Cortex of kidney (tissue), 1 donor: ENCODE measurements at places on chromosomes 3 and 15.

DNA sequence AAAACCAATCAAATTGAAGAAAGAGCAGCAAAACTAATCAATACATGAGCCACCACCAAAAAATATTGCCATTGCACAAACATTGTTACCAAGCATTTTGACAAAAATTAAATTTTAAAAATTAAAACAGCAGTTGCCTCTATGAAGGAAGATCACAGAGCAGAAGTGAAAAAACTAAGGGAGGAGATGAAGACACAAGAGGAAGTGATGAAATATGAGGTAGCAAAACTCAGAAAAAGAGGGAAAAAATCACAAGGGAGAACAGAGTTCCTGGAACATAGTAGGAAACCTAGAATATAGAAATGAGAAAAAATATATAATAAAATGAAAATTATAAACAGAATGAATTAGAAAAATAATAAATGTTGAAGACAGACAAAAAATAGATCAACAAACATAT, 7.3 kb upstream of the SERPINI2 start:
- no peak for DNase-seq

DNA sequence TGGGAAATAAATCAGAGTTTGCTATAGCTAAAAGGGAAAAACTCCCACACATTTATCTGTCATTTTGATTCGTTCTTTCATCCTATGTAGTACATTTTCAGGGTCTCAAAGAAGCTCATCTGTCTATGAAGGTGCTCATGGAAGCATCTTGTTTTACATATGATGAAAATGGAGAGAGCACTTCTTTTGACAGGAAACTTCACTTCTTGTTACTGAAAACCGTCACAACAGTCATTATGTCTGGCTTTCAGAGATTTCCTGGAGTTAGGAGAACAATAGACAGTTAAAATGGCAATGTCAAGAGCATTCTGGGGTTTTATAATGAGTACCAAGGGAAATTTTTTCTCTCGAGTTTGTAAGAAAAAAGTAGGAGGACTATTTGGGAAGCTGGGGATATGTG, 83.3 kb downstream of the TMEM108 start:
- no peak for DNase-seq

GRCh38 chr3:24060055-24060454, 115.0 kb downstream of the NR1D2 start:
- DNase-seq = no peak

DNA sequence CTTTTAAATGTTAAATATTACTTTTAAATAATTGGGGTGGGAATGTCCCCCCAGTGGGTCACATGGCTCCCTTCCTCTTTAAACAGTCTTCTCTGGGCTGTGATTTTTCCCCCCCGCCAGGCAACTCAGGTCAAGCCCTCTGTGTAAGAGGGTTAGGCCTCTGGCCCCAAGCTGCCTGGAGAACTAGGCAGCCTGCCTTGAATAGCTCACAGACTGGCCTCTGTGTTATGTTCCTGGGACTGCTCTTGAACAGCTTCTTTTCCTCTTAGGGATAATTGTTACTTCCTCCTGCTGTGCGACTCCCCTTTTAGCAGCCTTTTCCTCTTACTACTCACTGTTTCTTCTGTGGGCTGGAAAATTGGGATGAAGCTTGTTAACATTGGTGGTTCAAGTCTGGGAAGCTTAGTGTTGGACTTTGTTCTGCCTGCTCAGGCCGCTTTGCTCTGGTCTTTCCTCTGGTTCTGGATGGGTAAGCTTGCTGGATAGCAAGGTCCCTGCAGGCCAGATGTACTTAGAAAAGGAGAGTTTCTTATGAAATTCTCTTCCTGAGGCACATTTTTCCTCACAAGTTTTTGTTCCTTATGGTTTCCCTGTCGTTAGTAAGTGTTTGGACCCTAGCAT, 2.2 kb downstream of the TEX264 start:
- DNase-seq = no peak

- DNase-seq = no peak
Observed at GRCh38 chr3:15660055-15660935, 58.8 kb downstream of the BTD start.

- no peak for DNase-seq
Observed at GRCh38 chr15:62494197-62494596, 329.1 kb upstream of the C2CD4B start.

- DNase-seq = no peak
Observed at GRCh38 chr3:186432189-186432588, 70.2 kb upstream of the DGKG start.

- no peak for DNase-seq
Observed at GRCh38 chr15:83685916-83686332, 32.0 kb downstream of the ADAMTSL3 start.

DNA sequence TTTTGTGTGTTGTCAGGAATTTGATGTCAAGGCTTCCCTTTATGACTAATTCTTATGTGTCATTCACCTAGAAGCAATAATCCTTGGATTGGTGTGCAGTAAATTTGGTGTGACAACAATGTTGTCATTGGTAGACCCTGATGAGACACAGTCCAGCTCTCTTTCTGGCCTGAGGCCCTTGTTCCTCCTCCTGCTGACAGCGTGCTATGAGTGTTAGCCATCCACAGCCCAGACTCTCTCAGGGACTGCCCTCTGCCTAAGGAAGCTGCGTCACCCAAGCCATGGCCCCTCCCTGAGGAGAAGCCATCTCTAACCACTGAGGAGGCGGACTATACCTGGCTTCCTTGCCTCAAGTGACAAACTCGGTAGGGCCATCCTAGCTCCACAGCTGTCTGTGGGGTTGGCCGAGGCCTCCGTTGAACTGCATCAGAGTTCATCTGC, 13.3 kb upstream of the TM4SF1 start:
- no peak for DNase-seq

DNA sequence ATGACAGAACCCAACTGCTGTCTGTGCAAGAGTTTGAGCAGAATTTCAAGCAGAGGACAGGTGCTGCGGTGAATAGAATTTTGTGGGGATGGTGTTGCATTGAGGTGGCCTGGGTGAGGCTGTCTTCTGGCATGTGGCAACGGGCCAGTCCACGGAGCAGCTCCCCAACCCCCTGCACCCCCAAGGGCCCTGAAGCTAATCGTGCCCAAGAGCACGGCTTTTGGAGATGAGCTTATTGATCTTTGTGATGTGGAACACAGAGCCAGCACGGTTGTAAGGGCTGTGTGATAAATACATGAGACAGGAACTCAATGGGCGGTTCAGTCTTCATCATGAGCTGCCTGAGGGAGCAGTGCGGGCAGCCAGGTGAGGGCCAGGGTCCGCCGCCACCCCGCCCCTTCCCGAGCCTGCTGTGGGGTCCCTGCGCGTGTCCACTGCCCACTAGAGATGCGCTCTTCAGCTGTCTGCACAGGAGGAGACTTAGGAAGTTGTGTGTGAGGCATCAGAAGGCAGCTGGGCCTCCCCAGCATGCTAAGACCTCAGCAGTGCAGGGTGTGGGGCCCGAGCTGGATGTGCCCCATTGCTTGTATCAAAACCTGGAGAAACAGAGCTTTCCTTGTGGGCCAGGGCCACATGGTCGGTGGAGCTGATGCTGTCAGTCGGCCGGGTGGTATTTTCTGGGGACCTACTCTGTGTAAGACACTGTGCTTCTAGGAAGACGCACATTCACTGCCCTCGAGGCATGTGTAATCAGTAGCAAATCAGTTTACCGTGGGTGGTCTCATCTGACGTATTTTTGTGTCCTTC, 90.5 kb downstream of the CHRNA7 start:
- no peak for DNase-seq

- DNase-seq = no peak
Observed at GRCh38 chr3:191388823-191389222, 58.5 kb upstream of the UTS2B start.

DNA sequence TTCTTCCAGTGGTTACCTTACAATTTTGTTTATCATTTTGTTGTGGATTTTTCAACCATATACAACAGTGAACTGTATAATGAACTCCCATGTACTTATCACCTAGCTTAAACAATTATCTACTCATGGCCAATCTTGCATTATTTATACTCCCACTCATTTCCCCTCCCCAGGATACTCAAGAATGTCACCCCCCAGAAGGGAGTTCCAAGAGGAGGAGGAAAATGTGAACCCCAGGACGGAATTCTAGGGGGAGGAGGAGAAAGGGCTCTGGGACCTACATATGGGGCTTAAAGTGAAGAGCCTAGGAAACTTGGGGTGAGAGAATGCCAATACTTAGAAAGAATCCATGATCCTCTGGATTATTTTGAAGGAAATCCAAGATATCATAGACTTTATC, 59.3 kb downstream of the TSC22D2 start:
- no peak for DNase-seq

DNA sequence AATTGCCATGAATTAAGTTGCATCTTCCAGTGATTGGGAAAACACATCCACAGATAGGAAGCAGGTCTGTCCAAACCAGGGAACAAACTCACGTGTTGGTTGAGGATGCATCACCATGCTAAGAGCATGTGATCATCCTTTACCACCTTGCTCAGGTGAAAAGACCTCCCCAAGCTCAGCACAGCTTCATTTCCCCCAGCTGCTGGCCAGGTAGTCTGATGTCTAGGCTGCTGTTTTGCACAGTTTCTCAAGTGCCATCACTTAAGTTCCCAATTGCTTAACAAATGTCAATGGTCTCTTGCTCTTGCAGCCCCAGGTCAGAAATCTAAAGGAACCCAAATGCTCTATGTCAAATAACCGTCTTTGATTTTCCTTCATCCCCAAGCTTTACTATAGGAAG, 34.2 kb downstream of the WNT5A start:
- DNase-seq = no peak

DNA sequence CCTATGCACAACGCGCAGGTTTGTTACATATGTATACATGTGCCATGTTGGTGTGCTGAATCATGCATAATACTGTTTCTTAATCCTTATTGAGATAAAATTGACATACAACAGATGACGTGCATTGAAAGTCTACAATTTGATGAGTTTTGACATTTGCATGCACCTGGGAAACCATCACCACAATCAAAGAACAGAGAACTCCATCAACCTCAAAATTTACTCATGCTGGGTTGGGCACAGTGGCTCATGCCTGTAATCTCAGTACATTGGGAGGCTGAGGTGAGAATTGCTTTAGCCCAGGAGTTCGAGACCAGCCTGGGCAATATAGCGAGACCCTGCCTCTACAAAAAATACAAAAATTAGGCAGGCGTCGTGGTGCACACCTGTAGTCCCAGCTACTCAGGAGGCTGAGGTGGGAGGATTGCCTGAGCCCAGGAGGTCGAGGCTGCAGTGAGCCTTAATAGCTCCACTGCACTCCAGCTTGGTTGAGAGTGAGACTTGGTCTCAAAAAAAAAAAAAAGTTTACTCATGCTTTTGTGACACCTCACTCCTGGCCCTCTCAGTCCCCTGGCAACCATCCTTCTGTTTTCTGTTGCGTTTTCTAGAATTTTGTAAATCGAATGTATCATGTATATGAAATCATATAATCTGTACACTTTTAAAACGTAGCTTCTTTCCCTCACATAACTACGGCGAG, 56.6 kb downstream of the BHLHE40 start:
- no peak for DNase-seq

GRCh38 chr3:138241061-138241460, 54.0 kb downstream of the ARMC8 start:
- DNase-seq = no peak

DNA sequence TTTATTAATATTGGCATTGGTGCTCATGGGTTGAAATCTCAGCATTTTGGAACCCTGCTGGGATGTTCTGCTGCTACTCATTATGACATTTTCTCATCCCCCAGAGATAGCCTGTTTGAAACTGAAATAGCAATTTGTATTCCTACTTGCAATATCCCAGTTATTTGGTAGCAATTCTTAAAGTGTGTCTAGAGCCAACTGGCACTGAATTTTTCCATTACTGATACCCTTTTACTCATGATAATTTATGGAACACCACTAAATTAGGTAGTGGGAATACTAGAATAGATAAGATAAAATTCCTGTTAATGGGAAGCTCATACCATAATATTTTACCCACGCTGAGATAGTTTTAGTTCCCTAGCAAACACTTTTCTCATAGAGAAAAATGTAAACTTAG, 309.3 kb downstream of the SV2B start:
- no peak for DNase-seq

DNA sequence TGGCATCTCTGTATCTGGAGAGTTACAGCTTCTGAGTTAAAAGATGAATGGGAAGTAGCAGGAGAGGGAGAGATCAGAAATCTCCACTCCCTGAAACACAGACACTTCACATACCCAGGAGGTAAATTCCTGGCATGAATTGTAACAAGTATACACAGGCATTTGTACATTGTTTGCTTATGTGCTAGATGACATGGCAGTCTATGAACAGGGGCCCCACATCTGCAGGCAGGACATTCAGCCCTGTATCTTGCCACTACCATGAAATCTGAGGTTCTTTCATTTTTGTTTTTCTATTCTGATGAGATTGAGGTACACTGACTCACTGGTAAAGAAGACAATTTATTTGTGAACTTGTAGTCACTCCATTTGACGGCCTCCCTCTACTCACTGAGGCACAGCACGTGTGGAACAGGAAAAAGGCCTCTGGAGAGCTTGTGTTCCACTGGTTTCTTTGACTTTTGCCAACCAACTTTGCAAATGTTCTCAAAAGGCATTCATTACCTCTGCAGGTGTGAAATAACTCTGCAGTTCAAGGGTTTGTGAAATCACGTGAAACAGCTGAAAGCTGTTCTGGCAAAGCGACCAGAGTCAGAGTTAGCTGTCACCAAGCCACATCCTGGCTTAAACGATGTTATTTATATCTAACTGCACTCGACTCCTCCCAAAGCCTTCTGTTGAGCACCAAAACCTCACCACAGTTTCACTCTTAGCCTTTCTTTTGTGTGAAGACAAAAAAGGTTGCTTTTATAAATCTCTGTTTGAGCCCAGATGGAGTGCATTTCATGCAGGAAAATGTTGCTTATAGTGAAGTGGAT, 401.3 kb upstream of the CFAP20DC start:
- no peak for DNase-seq

GRCh38 chr3:28577941-28578500, 229.4 kb upstream of the AZI2 start:
- DNase-seq = no peak

DNA sequence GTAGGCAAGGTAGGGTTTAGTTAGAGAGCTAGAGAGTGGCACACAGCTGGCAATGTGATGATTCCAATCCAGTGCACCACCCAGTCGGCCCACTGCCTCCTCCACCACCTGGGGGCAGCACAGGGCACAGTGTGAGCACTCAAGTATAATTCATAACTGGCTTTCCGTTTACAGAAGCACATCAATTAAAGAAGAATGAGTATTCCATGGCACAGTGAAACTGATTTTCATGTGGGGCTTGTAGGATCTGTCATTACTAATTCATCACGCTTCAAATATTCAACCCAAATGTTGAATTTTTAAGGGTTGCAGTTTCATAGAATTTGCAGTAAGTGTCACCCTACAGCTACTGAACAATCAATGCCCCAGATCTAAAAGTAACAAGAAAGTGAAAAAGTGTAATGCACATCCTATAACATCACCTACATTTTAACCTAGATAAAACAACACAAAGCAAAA, 149.9 kb downstream of the IGSF11 start:
- no peak for DNase-seq

GRCh38 chr3:50317300-50317699, 5.2 kb downstream of the HYAL2 start:
- no peak for DNase-seq

GRCh38 chr15:62482785-62483429, 317.8 kb upstream of the C2CD4B start:
- no peak for DNase-seq

GRCh38 chr15:57762302-57762701, 55.8 kb downstream of the POLR2M start:
- DNase-seq = no peak

GRCh38 chr15:50192926-50193620, 11.1 kb downstream of the SLC27A2 start:
- no peak for DNase-seq

- no peak for DNase-seq
Observed at GRCh38 chr3:192825657-192826200, 91.9 kb downstream of the MB21D2 start.

GRCh38 chr3:173770796-173771573, 373.4 kb downstream of the NLGN1 start:
- no peak for DNase-seq
